ENCODE measurements at places on chromosomes 1 and 21.

- DNase-seq, result no peak
These were observed 8.2 kb upstream of the CBR3 start for GRCh38 chr21:36126621-36127110.

DNA sequence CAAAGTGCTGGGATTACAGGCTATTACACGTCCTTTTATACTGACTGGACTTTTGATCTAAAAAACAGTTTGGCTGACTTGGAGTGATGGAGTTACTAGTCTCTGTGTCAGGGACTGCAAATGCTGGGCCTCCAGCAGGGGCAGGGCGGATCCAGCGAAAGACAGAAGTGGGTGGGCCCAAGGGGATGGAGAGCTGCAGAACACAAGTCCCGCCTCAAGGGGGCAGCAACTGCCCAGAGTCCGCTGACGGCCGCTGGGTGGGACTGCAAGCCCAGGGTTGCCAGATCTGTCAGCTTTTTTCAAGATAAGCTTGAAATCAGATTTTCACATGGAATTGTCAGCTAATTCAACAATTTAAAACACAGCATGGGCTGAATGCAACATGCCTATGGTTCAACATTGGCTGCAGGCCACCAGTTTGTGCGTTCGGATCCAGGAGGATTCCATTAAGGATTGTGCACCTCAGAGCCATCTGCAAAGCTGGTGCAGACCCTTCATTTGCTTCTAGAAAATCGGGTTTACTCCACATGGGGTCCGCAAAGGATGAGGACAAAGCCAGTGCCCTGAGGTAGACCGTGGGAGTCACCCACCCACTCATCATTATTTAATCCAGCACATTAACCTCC is 10.7 kb downstream of the STMN1 start:
- peak; percentile 97 for DNase-seq

- no peak for DNase-seq
These were observed 1.2 kb downstream of the GLIS1 start for GRCh38 chr1:53737648-53738204.

- DNase-seq, result no peak
These were observed 2.9 kb downstream of the NCDN start for GRCh38 chr1:35560256-35561225.

DNA sequence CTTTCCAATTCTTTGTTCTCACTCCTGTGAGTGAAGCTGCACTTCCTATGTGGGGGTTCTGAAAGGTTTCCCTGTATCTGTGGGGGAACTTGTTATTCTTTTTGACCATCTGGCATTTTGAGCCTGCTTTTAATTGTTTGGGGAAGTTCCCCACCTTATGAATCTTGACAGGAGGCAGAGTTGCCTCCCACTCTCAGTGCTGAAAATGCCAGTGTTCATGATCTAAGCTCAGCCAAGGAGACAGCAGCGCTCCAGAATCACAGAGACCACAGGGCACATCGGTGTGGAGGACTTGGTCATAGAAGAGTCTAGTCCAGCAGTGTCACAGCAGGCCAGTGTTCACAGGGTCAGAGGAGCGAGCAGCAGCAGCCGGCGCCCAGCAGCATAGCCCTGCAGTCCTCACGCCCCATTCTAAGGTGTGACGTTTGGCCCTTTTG is 63.8 kb upstream of the PRDX6 start:
- no peak for DNase-seq

GRCh38 chr1:5770981-5771765 is 221.1 kb downstream of the NPHP4 start:
- DNase-seq, result peak; percentile 98

DNA sequence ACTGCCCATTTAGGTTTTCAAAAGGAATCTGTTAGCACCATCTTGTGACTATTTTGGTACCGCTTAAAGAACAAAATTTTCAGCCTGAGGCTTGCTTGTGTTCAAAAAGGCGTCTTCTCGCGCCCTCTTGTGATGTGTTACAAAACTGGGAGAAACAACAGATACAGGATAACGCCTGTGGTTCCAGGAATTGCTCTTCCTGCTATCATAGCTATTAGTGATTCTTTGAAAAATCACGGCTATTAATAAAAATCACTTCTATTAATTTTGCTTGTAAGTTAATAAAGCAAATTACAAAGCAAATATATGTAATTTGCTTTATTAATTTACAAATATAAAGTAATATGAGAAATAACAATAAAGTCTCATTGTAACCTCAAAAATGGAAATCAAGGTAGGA is 82.2 kb upstream of the ABCD3 start:
- peak; percentile 78 for DNase-seq

DNA sequence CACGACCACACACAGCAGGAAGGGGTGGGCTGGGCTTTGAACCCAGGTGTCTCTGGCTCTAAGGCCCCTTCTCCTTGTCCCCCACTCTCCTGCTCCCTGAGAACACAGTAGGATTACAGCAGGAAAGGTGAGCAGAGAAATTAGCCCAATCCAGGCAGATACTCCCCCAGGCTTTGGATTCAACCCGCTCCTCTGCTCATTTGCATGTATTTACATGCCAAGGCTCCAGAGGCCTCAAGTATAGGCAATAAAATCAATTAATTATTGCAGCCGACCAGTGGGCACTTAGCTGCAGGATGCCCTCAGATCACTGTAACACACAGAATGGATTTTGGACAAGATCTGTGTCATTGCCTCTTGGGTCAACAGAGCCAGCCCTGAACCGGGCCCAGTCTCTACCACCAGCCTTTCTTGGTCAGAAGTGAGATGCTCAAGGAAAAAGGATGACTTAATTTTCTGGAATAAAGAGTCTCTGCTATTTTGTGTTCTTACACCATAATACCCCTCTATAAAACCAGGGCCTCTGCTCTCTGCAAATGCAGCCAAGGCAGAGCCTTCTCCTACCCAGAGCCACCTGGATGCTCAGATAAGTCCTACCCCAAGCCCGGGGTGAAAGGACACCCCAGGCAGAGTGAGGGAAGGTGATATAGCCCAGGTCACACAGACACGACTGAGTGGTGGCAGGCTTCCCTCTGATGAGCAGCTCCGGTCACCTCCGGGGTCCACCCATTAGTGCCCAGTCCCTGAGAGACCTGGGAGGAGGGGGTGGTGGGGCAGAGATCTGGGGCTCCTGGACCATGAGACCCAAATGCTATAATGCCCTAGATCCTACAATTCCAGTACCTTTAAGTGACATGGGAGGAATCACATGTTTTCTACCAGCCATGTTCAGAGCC is 28.9 kb downstream of the MATN1 start:
- no peak for DNase-seq

GRCh38 chr1:170095976-170096748 is 21.7 kb upstream of the KIFAP3 start:
- peak; percentile 74 for DNase-seq

DNA sequence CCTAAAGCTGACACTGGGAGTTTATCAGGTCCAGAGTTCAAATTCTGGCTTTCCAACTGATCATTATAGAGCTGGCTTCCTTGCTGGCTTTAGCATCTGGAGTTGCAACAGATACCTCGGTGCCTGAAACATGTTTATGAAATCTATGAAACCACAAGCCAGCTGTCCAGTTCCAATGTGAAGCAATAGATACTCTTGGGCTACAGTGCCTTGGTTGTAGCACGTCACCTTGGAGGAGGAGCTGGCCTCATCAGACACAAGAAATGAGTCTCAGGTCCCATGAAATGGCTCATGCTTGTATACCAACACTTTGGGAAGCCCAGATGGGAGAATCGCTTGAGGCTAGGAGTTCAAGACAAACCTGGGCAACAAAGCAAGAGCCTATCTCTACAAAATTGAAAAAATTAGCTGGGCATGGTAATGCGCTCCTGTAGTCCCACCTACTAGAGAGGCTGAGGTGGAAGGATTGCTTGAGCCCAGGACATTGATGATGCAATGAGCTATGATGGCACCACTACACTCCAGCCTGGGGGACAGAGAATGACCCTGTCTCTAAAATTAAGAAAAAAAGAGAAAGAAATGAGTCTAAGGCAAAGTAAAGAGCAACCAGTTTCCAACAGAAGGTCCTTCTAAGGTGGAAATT is 132.5 kb upstream of the ZNF648 start:
- no peak for DNase-seq

DNA sequence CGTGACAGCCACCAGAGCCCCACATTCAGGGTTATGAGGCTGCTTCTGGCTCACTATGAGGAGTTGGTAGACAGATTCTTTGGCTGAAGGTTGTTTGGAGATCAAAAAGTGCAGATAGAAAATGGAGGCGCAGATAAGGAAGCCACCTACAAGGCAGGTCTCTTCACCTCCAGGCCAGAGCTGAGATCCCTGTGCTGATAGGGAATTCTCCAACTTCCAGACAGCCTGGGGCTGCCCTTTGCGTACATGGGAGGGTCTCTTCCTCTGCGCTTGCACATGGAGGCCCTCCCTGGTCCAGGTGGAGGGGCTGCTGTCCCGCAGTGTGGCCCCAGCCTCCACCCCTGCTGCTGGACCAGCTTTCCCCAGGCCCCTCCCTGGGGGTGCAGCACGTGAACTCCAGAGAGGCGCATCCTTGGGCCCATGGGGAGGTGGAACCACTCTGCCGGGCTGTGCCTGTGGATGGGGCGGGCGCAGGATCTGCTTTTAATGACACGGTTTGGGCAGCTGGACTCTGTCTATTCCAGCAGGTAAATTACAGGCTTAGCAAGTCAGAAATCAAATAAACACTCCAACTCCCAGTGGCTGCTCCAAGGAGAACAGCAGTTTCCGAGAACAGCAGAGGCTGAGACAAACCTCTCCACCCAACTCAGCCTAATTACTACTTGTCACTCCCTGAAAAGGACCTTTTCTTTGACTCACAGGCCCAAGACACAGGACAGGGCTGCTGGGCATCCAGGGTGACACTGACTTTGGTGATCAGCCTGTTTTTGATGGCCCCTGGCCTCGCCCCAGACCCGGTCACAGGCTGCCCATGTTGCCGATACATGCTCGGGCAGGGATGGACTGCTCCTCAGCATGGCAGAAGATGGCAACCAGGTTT is 12.4 kb downstream of the OXCT2 start:
- DNase-seq, result no peak

GRCh38 chr1:85296980-85297379 is 20.5 kb upstream of the BCL10 start:
- DNase-seq, result no peak

DNA sequence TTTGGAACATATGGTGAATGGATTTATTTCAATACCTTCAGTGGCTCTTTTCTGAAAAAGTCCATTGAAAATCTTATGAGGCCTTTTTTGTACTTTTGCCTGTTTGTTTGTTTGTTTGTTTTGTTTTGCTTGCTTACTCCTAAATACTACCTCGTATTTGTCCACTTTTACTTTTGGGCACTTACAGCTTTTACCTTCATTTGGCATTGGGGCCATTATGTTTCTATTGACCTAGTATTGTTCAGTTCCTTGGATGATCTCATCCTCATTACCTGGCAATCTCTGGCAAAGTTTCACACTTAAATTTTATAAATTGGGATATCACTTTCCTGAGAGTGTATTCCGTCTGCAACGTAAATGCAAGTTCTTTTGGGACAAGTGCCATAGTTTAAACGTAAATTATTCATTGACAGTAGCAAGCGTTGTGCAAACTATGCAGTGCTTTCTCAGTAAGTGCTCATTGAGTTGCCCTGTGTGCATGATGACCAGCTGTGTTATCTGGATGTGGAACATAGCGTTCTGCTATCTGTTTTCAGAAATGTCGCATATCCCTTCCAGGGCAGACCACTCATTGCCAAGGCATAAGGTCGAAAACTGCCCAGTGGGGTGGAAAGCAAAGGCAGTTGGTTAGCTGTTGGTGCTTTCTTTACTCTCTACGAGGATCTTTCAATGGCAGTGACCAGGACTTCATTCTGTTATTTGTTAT is 51.1 kb downstream of the LRRC8D start:
- no peak for DNase-seq

DNA sequence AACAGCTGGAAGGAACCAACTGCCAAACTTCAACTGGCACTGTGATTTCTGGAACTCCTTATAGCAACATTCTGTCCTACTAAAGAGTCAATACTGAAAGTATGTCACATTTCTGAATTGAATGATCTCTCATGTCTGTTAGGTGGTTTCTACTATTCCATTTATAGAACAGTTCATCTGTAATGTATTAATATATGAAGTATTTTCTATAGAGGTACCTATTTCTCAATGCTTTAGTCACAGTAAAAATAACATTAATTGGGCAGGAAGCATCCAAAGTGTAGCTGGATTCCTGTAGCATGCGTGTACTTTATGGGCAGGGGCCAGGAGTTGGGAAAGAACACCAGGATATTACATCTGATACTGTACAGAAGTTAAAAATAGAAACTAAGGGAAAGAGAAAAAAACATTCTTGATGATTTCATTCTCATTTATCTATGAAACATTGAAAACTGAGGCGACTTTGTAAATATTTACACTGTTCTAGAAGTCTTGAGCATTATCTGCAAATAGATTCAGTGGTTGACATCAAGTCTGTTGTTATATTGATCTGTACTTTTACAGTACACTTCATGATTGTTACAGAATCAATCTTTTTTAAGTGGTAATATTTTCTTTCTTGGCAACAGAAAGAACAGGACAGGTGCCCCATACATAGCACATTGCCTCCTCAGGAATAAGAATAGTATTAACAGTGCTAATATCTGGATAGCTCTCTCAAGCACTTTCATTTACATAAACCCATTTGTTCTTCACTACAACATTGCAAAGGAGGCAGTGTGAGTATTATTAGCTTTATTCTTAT is 6.2 kb upstream of the ZNF281 start:
- DNase-seq, result no peak

DNA sequence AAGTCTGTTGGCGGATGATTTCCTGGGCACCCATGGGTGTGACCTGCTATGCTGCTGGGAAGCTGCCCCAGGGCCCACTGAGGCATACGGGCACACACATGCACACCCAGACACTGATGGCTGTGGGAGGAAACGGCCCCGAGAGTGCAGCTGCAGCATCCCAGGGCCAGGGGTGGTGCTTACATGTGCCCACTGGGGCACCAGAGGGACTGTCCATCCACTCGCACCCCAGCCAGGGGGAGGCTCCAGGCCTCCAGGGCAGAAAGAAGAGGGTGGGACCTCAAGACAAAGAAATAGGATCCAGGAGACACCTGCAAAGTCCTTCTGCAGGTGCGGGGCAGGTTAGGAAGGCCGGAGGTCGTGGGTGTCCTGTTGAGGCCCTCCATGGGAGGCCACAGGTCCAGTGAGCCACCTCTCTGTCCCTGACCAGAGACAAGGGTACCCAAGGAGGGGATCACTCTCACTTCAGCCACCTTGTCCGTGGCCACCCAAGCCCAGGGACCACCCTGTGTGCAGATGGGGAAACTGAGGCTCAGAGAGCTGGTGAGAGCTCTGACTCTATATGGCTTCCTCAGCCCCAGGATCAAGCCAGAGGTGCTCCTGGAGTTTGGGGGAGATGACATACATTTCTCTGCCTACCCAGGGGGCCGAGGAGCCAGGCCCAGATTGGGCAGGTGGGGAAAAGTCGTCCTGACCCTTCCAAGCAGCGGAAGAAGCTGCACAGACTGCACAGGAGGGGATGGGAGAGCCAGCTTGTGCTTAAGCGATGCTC is 57.1 kb downstream of the WNT9A start:
- no peak for DNase-seq

- DNase-seq, result no peak
These were observed 899.2 kb downstream of the NCAM2 start for GRCh38 chr21:21897275-21897883.

Data from NCI-H82 (cell line).